ENCODE measurements at places on chromosomes 4 and X. TPM values are rescaled to one million over a fixed set of nuclear protein-coding genes. Genes with fewer than 3 reads are reported as not detected.

DNA sequence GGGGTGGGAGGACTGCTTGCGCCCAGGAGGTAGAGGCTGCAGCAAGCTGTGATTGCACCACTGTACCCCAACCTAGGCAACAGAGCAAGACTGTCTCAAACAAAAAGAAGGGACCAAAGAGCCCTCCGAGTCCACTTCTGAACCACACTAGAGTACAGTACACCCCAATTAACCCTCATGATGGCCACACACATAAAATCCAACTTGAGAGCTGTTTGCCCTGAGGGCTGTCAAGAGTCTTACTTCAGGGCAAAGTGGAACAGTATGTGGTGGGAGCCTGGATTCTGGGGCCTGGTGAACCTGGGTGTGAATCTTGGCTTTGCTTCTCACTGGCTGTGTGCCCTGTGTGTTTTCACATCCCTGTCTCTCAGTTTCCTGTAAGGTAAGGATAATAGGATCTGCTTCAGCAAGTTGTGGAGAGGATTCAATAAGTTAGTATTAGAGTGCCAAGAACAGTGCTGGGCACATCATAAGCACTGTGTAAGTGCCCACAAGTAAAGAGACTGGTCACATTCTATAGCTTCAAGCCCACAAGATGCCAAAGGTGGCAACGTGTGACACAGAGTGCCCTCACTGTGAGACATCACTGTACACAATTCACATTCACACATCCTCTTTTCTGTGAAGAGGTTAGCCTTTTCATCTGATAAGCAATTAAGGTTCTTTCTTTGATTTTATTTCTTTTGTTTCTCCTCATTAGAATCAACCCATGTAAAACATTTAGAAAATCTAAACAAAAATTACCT, 52.1 kb downstream of the LEF1 start:
- no peaks in the 10 kb centered on the region for H3K36me3 ChIP-seq
- no peak overlapping the region for H3K27ac ChIP-seq
- H3K4me1 ChIP-seq, result no peaks in the 10 kb centered on the region
- no peak for DNase-seq
- no peaks in the 10 kb centered on the region for H3K27me3 ChIP-seq
- no peak overlapping the region for H3K4me3 ChIP-seq

- no peaks in the 10 kb centered on the region for H3K36me3 ChIP-seq
- no peaks in the 10 kb centered on the region for H3K27me3 ChIP-seq
- no peaks in the 10 kb centered on the region for H3K4me1 ChIP-seq
- DNase-seq, result no peak
Measured at GRCh38 chrX:21606002-21606401, 52.1 kb downstream of the KLHL34 start.

- no peaks in the 10 kb centered on the region for H3K36me3 ChIP-seq
Measured at GRCh38 chr4:5899881-5900280, 7.0 kb upstream of the CRMP1 start.

GPR101 gene
- not detected for total RNA-seq

- no peak overlapping the region for H3K27ac ChIP-seq
- H3K27me3 ChIP-seq, result no peaks in the 10 kb centered on the region
- H3K4me3 ChIP-seq, result peak overlapping the region; percentile 21
- no peaks in the 10 kb centered on the region for H3K36me3 ChIP-seq
- DNase-seq, result no peak
Measured at GRCh38 chr4:125313989-125314667, 627 bp upstream of the FAT4 start.

- H3K27me3 ChIP-seq, result no peaks in the 10 kb centered on the region
- no peak overlapping the region for H3K27ac ChIP-seq
- no peaks in the 10 kb centered on the region for H3K36me3 ChIP-seq
- no peak for DNase-seq
Measured at GRCh38 chr4:47862297-47862696, 24.4 kb upstream of the CORIN start.

DNA sequence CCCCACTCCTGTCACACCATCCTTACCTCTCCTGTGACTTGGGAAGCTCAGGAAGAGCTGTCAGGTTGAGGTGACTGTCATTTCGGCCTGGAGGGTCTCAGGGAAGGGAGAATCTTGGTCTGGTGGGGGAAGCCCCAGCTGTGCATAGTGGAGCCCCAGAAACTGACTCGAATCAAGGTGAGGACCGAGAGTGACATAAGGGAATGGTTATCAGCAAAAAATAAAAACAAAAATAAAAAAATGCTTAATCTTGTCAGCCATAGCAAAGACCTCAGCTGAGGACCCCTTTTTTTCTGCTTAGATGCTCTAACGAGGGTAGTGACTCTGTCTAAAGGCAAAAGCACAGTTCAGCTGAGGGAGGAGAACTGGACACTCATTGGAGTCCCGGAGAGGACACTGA, at the start of gene MAGEB17:
MAGEB17 (plus strand) TSS at position 301 of the 400 bp plus-strand sequence. CDS start 2,902 bp downstream, outside the sequence.
- H3K27me3 ChIP-seq, result no peaks in the 10 kb centered on the region
- DNase-seq, result no peak
- no peaks in the 10 kb centered on the region for H3K4me1 ChIP-seq

DNA sequence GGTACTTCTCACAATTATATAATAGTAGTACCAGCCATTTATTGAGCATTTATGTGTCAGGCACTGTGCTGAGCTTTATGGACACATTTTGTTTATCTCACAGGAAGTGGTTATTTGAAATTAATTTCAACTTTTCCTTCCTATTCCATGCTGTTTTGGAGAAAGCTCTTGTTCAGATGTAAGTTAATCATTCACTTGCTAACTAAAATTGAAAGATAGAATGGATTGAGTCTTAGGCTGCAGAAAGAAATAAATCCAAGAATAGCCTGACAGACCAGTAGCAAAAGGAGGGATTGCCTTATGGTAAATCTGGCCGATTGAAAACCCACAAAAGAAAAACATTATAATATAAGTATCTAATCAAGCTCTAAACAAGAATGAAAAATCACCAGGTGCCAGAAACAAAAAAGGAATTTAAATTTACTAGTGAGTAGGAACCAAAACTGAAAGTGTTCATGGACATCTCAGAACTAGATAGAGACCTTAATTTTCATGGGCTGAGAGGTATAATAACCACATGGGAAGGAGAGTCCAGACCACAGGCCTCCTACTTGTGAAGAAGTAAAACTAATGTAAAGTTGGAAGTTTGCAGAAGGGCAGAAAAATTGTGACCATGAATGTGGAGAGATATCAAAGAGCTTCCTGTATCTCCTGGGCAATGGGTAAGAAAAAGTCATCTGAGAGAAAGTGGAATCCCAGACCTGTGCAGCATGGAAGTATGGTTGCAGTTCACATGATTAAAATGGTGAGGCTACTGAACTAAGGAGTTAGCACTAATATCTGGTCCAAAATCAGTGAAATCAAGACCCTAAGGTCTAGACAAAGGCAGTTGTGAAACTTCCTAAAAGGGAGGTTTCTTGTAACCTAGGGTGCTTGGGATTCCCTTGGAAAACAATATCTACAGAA, 38.0 kb downstream of the RADX start:
- DNase-seq, result no peak
- no peaks in the 10 kb centered on the region for H3K27me3 ChIP-seq
- no peak overlapping the region for H3K27ac ChIP-seq

CXCL3 gene
- total RNA-seq, result 3.2 TPM

DNA sequence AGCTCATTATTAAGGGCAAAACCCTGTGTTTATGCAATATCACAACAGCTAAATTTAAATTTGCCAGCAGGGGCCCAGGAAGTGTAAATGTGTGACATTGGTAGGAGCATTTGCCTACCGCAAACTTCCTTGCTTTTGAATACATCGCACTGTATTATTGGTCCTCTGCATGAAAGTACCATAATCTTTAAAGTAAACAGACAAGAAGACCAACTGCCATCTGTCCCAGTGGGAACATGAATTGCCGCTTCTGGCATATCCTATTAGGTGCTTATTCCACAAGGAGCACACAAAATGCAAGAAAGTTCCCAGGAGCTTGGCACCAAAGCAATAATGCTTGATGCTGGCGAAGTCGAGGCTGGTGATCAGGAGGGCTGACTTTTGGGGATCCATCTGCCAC, 51.3 kb downstream of the SOD3 start:
- H3K4me3 ChIP-seq, result no peak overlapping the region
- DNase-seq, result no peak
- H3K27me3 ChIP-seq, result no peaks in the 10 kb centered on the region
- H3K4me1 ChIP-seq, result peaks cover 7% of the 10 kb centered on the region

SPARCL1 gene
- 1,343 TPM for total RNA-seq

DNA sequence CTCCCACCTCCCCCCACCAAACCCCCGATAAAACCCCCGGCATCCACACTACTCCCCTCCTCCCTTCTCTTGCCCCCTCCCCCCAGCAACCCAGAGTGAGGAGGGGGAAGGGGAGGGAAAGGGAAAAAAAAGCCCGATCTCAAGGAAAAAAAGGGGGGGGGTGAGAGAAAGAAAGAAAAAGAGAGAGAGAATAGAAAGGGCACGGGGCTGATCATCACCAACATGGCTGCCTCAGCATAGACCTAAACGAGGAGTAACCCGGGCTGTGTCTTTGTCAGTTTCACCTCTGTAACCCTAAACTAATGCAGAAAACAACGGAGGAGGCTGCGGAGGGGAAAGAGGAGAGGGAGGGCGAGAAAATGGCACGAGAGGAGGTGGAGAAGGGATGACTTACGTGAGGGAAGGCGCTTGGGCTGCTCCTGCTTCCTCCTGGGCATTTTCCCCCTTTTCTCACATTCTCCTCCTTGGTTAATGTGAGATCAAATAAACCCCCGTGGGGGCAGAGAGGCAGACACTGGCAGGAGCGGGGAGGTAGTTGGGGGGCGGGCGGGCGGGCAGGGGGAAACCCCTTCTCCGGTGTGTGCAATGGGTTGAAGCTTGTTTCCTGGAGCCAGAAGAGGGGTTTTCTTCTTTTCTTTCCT, 532 bp downstream of the ZNF827 start:
- H3K27ac ChIP-seq, result peak overlapping the region; percentile 99
- H3K27me3 ChIP-seq, result no peaks in the 10 kb centered on the region
- peaks cover 1% of the 10 kb centered on the region for H3K4me1 ChIP-seq

GRCh38 chrX:37818031-37818430, 29.3 kb downstream of the DYNLT3 start:
- H3K4me3 ChIP-seq, result no peak overlapping the region
- no peaks in the 10 kb centered on the region for H3K36me3 ChIP-seq
- no peak for DNase-seq
- H3K27ac ChIP-seq, result no peak overlapping the region
- no peaks in the 10 kb centered on the region for H3K27me3 ChIP-seq

DNA sequence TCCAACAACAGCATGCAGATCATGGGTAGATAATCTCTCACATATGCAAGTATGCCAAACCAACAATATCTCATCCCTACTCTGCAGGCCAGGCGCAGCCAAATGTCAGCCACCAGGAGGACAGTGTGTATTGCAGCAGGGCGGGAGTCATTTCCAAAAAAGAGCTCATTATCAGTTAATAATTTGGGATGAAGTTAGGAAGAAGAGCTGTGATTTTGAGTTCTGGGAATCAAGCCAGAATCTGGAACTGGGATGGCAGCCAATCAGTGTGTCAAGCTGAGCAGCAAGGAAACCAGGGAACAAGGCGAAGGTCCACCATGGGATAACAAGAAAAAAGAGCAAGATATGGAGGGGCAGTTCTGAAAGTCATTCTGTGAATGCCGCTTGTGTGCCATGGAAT, 88.2 kb upstream of the CAMK2D start:
- no peaks in the 10 kb centered on the region for H3K36me3 ChIP-seq
- no peak overlapping the region for H3K27ac ChIP-seq
- H3K4me3 ChIP-seq, result no peak overlapping the region
- H3K27me3 ChIP-seq, result no peaks in the 10 kb centered on the region
- H3K4me1 ChIP-seq, result no peaks in the 10 kb centered on the region

Measured in aorta (tissue), 5 donors.